ENCODE measurements at places on chromosomes 2 and 18. TPM values are rescaled to one million over a fixed set of nuclear protein-coding genes. Genes with fewer than 3 reads are reported as not detected.

DNA sequence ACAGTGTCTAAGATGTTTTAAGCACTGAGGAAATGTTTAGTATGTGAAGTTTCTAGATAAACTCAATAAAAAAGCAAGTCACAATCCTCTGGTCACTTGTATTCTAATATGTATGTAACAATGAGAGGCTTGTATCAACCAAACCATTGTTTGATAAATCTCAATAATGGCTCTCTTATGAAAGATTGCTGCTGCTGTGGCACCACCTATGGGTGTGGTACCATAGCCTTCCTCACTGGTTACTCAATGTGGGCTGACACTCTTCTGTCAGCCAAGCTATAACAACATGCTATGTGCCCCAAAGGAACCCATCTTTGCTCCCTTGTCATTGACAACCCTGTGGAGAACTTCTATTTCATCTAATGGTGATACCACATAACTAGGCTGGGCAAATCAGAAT lies 12.6 kb upstream of the RAB1A start:
- DNase-seq: no peak

- no peak for DNase-seq
Observed at GRCh38 chr18:45506951-45507350, 108.3 kb upstream of the SLC14A2 start.

- DNase-seq: no peak
Observed at GRCh38 chr2:9141706-9142460, 64.7 kb upstream of the ASAP2 start.

DNA sequence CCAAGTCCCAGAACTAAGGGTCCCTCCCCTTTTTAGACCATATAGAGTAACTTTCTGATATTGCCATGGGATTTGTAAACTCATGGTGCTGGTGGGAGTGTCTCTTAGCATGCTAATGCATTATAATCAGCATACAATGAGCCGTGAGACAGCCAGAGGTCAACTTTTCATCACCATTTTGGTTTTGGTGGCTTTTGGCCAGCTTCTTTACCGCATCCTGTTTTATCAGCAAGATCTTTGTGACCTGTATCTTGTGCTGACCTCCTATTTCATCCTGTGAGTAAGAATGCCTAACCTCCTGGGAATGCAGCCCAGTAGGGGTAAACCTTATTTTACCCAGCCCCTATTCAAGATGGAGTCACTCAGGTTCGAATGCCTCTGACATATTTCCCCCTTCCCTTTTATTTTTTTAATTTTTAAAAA lies 148.2 kb downstream of the PHLPP1 start:
- no peak for DNase-seq

- DNase-seq: no peak
Observed at GRCh38 chr18:57898506-57899124, 95.5 kb upstream of the ATP8B1 start.

- no peak for DNase-seq
Observed at GRCh38 chr2:71562518-71562917, 109.2 kb downstream of the DYSF start.

DNA sequence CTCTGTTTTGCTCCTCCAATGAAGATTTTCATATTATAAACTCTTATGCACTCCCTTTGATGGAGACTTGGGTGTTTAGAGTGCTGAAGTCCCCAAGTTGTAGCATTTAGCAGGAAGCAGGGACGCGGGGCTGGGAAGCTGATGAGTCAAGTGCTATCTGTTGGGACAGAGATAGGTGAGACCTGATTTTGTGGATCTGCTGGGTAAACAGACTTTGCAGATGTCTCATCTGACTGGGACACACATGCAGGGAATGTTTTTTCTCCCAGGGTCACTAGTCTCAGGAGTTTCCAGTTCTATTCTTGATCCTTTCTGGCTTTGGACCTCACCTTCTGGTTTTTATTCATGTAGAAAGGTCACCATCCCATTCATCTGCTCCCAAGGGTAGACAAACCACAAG lies 79.7 kb upstream of the ACAA2 start:
- no peak for DNase-seq

DNA sequence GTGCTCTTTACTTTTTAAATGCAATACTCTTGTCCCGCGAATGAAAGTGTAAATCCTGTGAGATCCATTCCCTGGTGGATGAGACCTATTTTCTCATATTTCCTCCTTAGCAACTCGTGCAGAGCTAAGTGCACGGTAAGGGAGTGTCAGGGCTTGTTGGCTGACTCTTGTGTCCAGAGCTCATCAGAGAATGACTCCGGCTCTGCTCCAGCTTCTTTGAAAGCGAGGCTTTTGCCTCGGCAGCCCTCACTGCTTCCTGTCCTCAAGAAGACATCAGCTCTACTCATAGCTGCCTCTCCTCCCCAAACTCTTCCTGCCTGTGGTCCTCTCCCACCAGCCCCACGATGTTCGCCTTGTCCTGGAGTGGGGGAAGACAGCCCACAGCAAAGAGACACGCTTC lies 70.7 kb downstream of the LIPG start:
- DNase-seq: no peak

- DNase-seq: no peak
Observed at GRCh38 chr2:141557329-141558095, 573.3 kb downstream of the LRP1B start.

DNA sequence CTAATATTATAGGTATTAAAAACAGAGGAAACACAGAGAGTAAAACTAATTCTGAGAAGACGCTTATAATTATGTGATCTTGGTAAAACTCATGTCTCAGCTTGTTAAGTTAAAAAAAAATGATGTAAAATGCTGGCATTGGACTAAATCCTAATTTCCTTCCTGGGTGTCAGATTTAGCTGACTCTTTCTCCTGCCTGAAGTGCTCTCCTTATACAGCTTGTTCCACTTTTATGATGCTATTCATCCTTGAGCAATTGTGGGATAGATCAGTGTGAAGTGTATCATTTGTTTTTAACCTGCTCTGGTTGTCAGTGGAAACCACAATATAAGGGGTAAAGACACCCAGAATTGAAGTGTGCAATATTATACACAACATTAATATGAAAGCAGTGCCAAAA lies 84.9 kb downstream of the EFEMP1 start:
- DNase-seq: no peak

DNA sequence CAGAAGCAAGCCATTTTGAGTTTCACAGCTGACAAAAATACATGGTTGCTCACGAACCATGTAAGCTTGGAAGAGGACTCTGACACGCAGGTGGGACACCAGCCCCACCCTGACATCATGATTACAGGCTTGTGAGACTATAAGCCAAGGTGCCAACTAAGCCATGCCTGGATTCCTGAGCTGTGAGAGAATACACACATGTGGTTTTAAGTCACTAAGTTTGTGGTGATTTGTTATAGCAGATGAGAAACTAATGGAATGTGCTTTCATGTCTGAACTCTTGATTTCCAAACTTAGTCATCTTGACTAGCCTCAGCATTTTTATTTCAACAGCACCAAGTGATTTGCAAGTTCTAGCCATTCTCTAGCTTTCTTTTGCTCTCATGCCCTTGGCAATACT lies 676.1 kb upstream of the CELF4 start:
- no peak for DNase-seq

DNA sequence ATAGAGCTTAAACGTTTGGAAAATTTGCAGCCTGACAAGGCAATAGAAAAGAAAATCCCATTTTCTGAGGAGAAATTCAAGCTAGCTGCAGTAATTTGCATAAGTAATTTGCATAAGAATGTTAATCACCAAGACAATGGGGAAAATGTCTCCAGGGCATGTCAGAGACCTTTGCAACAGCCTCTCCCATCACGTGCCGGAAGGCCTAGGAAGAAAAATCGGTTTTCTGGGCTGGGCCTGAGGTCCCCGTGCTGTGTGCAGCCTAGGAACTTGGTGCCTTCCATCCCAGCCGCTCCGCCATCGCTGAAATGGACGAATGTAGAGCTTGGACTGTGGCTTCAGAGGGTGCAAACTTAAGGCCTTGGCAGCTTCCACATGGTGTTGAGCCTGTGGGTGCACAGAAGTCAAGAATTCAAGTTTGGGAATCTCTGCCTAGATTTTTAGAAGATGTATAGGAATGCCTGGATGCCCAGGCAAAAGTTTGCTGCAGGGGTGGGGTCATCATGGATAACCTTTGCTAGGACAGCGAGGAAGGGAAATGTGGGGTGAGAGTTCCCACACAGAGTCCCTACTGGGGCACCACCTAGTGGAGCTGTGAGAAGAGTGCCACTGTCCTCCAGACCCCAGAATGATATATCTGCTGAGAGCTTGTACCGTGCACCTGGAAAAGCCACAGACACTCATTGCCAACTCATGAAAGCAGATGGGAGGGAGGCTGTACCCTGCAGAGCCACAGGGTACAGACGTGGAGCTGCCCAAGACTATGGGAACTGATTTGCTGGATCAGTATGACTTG lies 164.6 kb downstream of the GULP1 start:
- no peak for DNase-seq

- DNase-seq: no peak
Observed at GRCh38 chr2:121408641-121409040, 122.0 kb upstream of the RNU4ATAC start.

DNA sequence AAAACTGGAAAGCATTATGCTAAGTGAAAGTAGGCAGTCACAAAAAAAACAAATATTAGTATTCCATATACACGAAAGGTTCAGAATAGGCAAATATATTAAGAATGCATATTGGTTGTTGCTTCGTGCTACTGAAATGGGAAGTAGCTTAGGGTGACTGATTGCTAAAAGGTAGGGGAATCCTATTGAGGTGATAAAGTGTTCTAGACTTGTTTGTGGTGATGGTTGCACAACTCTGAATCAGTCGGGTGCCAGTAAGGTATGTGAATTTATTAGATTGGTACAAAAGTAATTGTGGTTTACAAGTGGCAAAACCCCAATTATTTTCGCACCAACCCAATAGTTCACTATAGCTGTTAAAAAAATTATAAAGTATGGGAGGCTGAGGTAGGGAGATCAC lies 20.7 kb downstream of the USP34 start:
- DNase-seq: no peak

DNA sequence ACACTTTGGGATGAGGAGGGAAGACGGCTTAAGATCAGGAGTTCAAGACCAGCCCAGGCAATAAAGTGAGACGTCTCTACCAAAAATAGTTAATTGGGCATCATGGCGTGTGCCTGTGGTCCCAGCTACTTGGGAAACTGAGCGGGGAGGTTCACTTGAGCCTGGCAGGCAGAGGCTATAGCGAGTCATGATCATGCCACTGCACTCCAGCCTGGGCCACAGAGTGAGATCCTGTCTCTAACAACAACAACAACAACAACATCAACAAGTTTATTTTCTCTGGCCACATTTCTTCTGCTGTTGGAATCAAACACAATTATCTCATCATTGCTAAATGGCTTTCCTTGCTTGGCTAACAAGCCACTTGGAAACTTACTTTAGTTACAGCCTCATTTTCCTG lies 13.4 kb downstream of the NIFK start:
- DNase-seq: no peak

- DNase-seq: no peak
Observed at GRCh38 chr2:36361396-36361795, 5.8 kb downstream of the CRIM1 start.

DNA sequence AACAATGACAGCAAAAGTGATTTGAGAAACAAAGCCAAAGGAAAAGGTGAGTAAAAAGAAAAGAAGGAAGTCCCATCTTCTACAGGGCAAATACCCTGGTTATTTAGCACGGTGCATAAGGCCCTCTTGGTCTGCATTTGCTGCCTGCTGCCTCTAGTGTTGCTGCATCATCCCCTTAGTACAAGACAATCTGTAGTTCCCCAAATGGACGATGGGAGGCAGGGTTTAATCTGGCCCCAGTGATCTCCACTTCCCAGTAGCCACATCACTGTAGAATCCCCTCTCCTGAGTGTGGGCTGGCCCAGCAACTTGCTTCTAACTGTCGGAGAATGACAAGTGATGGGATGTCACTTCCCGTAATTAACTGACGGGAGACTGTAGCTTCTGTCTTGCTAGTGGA lies 85.1 kb downstream of the CTAGE1 start:
- DNase-seq: no peak

GRCh38 chr2:59004621-59005020 lies 763.5 kb upstream of the FANCL start:
- DNase-seq: no peak

DNA sequence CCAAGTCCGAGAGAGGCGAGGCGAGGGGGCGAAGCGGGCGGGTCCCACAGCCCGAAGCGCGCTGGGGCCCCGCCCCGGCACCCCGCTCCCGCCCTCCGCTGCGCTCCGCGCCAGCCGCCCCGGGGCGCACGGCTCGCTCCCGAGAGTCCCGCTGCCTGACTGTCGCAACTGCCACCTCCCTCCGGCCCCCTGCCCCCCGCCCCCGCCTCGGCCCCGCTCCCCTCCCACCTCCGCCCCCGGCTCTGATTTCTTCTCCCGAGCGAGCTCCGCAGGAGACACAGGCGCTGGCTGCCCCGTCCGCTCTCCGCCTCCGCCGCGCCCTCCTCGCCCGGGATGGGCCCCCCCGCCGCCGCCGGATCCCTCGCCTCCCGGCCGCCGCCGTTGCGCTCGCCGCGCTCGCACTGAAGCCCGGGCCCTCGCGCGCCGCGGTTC lies at the start of gene WNT6:
Gene WNT6 (plus strand): TSS at position 250 of the 432 bp plus-strand sequence. CDS start 233 bp downstream, outside the sequence.
- DNase-seq: peak; percentile 71

- DNase-seq: no peak
Observed at GRCh38 chr2:130825966-130826253, 10.8 kb upstream of the ARHGEF4 start.

- no peak for DNase-seq
Observed at GRCh38 chr18:63977040-63977439, 7.2 kb downstream of the SERPINB8 start.

GRCh38 chr18:49621717-49622351 lies 60.0 kb downstream of the LIPG start:
- DNase-seq: no peak

DNA sequence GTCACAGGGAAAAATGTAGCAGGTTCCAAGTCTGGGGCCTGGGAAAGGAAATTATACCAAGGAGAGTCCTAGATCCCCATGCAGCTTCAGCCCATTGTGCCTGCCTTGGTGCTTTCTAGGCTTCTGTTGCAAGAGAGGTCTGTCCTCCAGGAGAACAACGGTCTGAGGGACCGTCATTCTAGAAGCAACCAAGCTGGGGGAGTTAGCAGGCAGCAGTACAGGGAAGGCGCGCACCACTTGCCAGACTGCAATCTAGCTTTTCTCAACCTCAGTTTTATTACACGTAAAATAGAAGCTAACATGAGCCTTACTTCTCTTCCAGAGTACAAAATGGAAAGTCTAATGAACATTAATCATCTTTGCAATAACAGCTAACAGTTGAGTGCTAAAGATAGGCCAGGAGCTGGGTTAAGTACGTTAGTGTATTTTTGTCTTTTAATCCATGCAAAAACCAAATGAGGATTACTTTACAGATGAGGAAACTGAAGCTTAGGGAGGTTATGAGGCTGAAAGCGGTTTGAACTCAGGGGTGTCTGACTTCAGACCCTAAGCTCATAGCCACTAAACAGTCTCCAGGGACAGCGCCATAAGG lies 1.9 kb downstream of the TCF23 start:
- DNase-seq: no peak

GRCh38 chr2:217954971-217955740 lies 47.6 kb downstream of the TNS1 start:
- DNase-seq: peak; percentile 62

GRCh38 chr2:153098073-153098472 lies 379.7 kb downstream of the ARL6IP6 start:
- no peak for DNase-seq

GRCh38 chr2:233810385-233810784 lies 32.3 kb downstream of the MROH2A start:
- DNase-seq: no peak

- DNase-seq: peak; percentile 75
Observed at GRCh38 chr2:119702918-119703401, 24.0 kb downstream of the TMEM177 start.

- no peak for DNase-seq
Observed at GRCh38 chr2:132448331-132448730, 31.7 kb downstream of the GPR39 start.

The EIPR1 gene
- 32.3 TPM for total RNA-seq

The INHBB gene
- total RNA-seq: 24.1 TPM

The DYNAP gene
- not detected for total RNA-seq

The MEP1B gene
- total RNA-seq: not detected

The PTPRM gene
- 19.8 TPM for total RNA-seq
